ENCODE measurements at places on chromosomes 5 and 9.

- no peak for DNase-seq
These were observed 170.2 kb downstream of the MAPKAP1 start for GRCh38 chr9:125536776-125537175.

DNA sequence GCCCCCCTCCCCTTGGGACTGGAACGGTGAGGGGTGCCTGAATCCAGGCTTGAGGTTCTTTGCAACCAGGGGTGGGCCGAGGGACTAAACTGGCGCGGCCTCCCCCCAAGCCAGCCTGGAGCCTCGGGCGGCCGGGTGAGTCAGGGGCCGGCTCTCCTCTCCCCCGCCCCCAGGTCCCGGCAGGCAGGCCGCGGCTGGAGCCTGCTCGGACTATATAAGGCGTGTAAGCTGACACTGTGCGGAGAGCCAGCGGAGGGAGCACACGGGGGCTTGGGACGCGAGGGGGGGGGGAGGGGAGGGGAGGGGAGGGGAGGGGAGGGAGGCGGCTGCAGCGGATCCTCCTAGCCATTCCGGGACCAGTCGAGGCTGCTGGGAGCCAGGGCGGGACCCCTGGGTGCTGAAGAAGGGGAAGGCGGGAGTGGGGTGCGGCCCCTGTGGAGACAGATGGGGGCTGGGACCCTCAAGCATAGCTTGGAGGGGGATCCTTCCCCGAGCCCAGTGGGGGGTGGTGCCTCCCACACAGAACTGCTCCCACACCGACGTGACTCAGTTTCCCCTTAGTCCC, 595 bp downstream of the PDLIM7 start:
- peak; percentile 89 for DNase-seq

GRCh38 chr9:107710546-107710945, 221.0 kb upstream of the KLF4 start:
- no peak for DNase-seq

GRCh38 chr9:124054582-124055227, 43.1 kb downstream of the LHX2 start:
- no peak for DNase-seq

- DNase-seq: no peak
These were observed 34.1 kb upstream of the PLPP1 start for GRCh38 chr5:55568654-55569512.

All from lung microvascular endothelial cell (primary cell).